ENCODE measurements at places on chromosomes 16 and 17.
A peak's percentile ranks its signal among the peaks of the same experiment; 100 is the strongest.

DNA sequence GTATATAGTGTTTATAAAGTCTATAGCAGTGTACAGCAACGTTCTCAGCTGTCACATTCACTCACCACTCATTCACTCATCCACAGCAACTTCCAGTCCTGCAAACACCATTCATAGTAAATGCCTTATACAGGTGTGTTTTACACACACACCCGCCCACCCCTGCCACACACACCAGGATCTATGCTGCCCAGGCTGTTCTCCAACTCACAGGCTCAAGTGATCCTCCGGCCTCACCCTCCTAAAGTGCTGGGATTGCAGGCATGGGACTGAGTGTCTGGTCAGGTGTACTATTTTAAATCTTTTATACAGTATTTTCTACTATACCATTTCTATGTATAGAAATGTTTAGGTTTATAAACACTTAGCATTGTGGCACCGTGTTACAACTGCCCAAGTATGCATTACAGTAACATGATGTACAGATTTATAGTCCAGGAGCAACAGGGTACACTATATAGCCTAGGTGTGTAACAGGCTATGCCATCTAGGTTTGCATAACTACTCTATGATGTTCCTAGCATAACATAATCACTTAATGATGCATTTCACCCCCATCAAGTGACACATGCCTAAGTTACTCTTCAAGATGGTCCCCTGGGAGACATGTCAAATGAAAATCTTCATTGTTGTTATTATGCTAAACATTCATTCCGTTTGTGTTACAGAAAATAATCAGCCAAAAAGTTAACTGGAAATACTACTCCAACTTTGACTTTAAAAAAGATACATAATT is 42.5 kb downstream of the CREBBP start:
- DNase-seq = no peak

GRCh38 chr17:79608624-79608959 is 2.3 kb downstream of the RBFOX3 start:
- no peak for DNase-seq

DNA sequence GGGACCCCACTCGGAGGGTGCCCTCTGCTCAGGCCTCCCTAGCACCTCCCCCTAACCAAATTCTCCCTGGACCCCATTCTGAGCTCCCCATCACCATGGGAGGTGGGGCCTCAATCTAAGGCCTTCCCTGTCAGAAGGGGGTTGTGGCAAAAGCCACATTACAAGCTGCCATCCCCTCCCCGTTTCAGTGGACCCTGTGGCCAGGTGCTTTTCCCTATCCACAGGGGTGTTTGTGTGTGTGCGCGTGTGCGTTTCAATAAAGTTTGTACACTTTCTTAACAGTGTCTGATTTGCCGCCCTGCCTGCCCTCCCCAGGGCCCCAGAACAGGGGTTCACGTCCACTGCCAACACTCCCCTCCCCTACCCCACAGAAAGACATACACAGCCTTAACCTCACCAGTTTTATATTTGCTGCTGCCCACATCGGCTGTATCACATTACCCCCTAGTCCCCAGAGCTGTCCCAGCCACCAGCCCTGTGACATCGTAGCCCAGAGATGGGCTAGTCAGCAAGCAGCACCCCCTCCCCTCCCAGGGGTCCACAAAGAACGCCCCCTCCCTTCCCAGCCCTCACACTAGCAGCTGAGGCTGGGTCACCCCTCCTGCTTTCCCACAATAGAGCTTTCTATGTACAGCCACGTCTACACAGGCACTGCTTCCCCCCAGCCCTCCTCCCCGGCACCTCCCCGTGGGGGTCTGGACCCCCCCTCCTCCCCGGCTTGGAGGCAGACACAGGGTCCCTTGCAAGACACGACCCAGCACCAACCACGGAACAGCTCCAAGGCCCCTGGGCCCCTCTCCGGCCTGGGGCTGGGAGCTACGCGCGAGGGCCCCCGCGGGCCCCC is 7.9 kb downstream of the GRN start:
- DNase-seq = no peak

- no peak for DNase-seq
These were observed 12.8 kb downstream of the DDX19A start for GRCh38 chr16:70359552-70359951.

DNA sequence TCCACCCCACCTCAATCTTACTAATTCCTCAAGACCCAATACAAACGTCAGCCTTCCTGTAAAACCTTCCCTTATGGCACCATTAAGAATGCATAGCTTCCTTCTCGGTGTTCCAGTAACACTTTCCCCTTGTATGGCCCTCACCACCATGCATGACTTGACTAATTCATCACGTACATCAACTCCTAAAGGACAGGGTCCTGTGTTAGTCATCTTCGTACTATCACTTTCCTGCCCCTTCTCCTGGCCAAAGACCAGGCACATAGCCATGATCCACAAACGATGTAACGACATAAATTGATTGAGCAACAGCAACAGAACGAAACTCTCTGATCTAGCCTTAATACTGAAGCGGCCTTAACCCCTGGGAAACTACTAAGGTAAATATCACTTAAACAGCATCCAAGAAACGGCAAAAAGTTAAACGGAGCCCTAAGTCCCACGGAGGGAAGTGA is 612 bp downstream of the PSMD12 start:
- no peak for DNase-seq

DNA sequence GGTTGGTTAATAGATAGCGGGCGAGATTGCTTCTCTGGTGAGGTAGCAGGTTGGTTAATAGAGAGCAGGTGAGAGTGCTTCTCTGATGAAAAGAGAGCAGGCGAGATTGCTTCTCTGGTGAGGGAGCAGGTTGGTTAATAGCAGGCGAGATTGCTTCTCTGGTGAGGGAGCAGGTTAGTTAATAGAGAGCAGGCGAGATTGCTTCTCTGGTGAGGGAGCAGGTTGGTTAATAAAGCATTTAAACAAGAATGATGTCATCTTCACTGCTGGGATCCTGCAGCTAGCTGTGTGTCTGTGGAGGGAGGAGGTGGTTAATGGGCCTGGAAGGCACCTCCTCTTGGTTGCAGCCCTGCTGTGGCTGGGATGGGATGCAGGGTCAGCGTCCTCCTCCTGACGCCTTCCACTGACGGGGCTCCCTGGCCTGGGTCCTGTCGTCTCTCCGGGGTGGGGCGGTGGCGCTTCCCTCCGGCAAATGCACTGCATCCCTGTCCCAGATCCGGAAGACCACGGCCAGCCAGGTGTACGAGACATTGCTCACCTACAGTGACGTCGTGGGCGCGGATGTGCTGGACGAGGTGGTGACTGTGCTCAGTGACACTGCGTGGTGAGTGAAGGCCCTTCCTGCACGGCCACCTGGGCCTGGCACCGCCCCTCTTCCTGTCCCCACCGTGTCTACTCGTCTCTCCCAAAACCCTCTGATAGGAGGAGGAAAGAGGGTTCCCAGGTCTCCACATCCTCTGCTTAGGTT is 99.2 kb upstream of the ZNF750 start:
- no peak for DNase-seq

DNA sequence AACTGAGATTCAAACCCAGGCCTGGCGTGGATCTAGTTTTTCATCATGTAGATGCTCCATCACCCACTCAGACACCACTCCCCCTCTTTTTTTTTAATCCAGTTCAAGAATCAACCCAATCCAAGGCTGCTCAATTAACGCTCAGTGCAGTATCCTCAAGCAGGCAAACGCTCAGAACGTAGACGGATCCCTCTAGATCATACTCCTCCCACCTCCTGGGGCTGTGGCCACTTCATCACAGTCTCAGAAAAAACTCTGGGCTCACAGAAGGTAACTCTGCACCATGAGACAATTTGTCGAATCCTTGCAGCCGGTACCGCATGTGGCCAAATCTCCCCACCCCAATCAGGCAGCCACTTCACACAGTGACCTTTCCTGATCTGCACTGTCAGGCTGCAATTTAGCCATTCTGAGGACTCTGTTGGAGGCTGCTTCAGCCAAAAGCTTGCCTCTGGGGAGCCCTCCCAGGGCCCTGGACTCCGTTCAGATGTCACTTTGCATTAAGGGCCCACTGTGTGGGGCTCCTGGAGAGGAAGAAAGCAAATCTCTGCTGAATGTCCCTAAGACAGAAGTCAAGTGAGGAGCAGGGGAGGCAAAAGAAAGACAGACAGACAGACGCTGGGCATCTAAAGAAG is 183.5 kb downstream of the XYLT1 start:
- no peak for DNase-seq

GRCh38 chr17:79834565-79835469 is 4.4 kb downstream of the CBX4 start:
- no peak for DNase-seq

DNA sequence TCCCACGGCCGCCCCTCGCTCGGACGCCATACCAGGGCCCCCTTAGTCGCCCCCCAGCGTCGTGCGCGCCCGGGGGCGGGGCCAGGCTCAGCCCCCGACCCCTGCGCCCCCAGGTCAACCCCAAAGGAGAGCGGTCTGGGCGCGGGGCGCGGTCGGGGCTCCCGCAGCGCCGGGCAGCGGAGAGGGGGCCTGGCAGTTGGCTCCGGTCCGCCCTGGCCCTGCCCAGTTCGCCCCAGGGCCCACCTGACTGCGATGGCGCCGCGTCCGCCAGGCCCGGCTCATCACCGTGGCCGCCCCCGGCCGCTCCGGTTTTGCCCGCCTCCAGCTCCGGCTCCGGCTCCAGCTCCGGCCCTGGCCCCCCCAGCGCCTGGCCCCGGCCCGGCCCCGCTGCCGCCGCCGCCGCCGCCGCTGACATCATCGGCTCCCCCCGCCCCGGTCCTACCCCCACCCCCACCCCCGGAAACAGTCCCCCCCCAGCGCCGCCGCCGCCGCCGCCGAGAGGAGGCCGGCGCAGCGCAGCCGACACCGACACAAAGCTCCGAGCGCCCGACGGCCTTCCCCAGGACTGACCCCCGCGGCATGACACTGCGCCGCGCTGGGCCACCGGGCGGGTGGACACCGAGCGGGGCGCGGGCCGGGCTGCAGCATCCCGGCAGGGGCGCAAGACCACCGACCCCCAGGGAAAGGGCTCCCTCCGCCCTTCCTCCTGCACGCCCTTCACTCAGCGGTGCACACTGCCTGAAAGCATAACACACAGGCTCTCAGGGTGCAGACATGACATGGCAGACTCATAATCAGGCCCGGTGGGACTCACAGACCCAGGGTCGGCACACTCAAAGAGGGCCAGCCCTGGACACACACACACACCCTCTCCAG is at the start of gene ZBTB4:
ZBTB4 (minus strand) TSS at position 419 of the 876 bp plus-strand sequence. CDS start 12,830 bp downstream, outside the sequence.
- peak; percentile 44 for DNase-seq

DNA sequence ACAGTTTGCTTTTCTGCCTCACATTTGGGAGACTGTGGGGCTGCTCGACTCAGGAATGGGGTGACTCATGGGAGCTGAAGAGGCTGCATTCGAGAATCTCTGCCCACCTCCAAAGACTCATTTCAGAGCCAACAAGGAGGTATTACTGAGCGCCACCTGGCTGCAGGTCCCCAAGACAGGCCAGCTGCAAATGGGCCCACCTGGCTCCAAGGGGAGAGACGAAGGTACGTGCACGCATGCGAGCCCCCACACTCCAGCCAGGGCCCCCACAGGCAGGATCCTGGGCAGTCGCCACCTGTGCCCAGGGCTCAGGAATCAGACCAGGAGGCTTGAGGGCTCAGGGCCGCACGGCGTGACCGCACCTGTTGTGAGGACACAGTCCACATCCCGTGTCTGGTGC is 6.0 kb downstream of the HAGHL start:
- DNase-seq = no peak
